Vagina (tissue), 2 donors: ENCODE measurements at places on chromosomes 4 and X. TPM values are rescaled to one million over a fixed set of nuclear protein-coding genes. Genes with fewer than 3 reads are reported as not detected.

C4orf50 gene
- 0.49 TPM for total RNA-seq

- DNase-seq = no peak
- no peak overlapping the region for H3K4me3 ChIP-seq
- no peak overlapping the region for H3K27ac ChIP-seq
- no peaks in the 10 kb centered on the region for H3K4me1 ChIP-seq
- no peaks in the 10 kb centered on the region for H3K27me3 ChIP-seq
- no peaks in the 10 kb centered on the region for H3K36me3 ChIP-seq
These were observed 38.8 kb upstream of the ADGRA3 start for GRCh38 chr4:22554670-22555069.

- H3K4me3 ChIP-seq = no peak overlapping the region
- H3K27me3 ChIP-seq = no peaks in the 10 kb centered on the region
- no peak for DNase-seq
- no peak overlapping the region for H3K27ac ChIP-seq
- H3K4me1 ChIP-seq = no peaks in the 10 kb centered on the region
These were observed 69.9 kb upstream of the BRS3 start for GRCh38 chrX:136417806-136418205.

OR13H1 gene
- total RNA-seq = not detected

KLHL13 gene
- total RNA-seq = 10.6 TPM

TACR3 gene
- not detected for total RNA-seq
